ENCODE measurements at places on chromosomes 5 and 9. TPM values are rescaled to one million over a fixed set of nuclear protein-coding genes. Genes with fewer than 3 reads are reported as not detected.
A peak's percentile ranks its signal among the peaks of the same experiment; 100 is the strongest.

Gene TSSK1B
- not detected for total RNA-seq

Gene BTNL3
- total RNA-seq, result 0.19 TPM

Gene POC5
- total RNA-seq, result 6.4 TPM

Gene PCDHGA9
- 0.51 TPM for total RNA-seq

Gene FAM163B
- 3.7 TPM for total RNA-seq

Gene N4BP3
- total RNA-seq, result 0.28 TPM

Gene ADAMTSL2
- 18.2 TPM for total RNA-seq

DNA sequence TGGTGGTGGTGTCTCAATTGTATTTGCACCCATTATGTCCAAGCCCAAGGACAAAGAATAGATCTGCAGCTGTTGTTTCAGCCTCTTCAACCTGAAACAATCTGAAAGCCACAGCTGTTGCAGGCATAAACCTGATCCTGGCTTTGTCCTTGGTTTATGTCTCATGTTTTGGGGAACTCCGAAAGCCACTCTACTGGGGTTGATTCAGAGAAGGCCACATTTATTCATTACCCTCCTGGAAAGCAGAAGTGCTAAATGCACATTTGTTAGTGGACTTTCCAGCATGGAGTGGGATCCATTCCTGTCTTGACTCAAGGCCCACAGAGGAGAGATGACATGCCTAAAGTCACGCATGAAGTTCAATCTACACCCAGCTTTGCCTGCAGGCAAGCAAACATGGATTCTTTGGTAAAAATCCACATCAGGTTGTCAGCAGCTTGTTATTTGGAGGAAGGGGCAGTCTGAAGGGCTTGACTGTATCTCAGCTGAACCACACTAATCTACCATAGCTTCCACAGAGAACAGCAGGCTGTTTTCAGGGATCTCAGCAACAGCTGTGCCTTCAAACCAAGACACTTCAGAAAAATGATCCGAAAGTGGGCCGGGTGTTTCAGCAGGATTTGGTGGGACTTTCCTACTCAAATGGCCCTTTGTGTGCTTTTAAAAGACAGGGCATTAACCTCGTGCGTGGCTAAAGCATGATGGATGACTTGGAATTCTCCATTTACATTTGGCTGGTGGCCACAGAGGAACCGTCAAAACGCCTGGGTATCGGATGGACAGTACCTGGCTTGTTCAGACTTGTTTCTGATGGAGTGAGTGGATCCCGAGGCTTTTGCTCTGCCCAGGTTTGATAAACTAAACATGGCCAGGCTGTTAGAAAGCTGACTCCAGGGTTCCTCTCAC, 36.2 kb upstream of the ADAM19 start:
- no peak for DNase-seq

DNA sequence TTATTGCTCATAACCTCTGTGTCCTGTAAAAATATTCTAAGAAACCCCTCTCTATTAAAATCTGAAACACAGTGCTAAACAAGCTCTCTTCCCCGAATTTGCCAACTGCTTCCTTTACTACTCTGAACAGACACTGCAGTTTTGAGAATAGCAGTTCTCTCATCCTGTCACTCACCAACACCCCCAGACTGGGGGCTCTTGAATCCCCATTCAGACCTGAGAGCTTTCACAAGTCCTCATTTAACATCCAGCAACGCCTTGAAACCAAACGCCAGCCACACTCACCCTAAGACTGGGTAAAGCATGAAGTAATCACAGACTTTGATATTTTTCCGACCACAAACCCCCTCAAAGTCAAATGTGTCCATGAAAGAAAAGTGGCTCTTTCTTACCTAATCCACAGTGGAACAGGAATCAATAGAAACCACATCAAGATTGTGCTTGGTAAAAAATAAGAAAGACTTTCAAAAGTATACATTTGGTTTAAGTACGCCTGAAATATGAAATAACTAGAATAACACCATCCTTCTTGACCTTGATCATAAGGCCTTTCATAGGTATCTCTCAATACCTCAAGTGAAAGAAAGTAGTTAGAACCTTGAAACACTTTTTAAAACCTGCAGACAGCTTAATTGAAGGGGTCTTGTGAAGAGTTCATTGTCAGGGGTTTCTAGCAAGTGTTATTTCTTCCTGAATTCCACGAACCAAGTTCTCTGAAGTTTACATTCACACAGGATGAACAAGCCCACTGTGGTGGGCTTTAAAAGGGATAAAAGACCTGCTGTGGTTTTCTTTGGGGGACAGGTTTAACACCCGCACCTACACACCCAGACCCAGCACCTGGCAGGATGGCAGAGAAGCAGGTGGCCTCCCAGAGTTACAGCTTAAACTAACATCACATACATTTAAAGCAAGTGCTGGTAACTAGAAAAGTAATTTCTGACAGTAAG, 412.6 kb downstream of the MLLT3 start:
- no peak for DNase-seq

GRCh38 chr5:179927824-179928223, 20.1 kb upstream of the TBC1D9B start:
- no peak for DNase-seq

GRCh38 chr5:27328480-27328879, 290.1 kb upstream of the CDH9 start:
- DNase-seq, result no peak

- no peak for DNase-seq
Observed at GRCh38 chr5:50889790-50890189, 223.4 kb downstream of the PARP8 start.

DNA sequence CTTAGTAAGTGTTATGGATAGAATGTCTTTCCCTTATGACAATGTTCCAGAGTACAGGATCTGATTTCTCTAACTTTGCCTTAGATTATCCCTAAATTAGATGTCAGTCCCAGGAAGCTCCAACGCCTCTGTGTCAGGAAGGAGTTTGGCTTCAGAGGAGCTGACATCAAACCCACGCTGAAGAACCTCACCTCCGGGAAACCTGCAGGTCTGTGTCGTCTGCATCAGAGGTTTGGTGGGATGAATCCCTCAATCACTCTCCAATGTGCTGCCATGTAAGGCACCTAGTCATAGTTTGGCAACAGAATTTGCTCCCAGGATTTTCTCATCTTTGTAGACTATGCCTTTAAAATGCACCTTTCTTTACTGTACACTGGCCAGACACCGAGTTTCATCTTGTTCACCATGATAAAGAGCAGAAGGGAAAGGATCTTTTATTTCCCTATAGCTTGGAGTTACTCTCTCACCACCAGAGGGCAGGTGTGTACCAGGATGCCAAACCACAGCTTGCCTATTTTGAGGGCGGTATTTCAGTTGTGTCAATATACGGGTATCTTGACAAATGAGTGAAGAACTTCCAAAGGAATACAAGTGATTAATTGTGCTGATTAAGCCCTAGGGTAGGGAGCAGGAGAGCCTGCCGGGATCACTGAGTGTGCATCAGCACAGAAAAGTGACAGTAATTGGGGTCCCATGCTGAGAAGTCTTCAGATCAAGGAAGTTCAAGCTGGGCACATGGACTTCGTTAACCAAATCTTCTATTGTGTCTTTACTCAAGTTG, 23.4 kb downstream of the MINAR2 start:
- peak; percentile 38 for DNase-seq

DNA sequence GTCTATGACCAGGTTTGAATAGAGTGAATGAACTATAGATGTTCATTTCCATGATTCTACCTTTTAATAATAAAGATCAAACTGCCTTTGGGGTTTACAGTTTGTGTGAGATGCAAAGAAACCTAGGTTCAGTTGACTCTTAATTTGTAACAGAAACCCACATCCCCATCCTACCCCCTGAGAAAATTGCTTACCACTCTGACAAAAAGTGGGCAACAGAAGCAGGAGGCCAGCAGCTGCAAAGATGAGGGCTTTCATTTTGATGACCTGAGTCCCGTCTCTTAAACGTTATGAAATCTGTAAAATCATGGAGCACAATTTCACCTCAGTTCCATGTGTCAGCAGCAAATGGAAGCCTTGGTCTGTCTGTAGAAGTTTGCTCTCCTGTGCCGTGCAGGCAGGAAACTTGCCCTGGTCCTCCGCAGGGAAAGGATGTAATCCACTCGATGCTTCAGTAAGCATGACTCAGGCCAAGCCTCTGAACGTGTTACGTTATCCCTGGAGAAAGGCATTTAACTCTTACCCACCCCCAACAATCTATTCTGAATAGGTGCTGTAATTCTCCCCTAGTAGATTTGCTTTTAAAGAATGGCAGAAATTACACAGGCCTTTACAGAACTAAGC, at the start of gene F2RL2:
F2RL2 (minus strand) TSS at position 431 of the 624 bp plus-strand sequence; CDS start at position 258, 173 bp downstream.
- DNase-seq, result no peak

DNA sequence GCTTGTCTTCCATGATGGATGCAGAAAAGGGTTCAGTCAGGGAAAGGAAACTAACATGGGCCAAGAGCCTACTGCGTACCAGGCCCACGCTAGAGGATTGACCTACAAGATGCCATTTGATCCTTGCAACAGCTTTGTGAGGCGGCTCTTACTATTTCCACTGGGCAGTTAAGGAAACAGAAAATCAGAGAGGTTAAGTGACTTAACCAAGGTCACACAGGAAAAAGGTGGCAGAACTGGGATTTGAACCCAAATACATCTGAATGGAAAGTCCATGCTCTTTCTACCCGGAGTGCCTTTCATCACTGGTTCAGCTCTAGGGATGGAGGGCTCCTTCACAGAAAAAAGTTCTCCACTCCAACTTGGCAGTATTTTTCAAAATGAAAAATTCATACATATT, 50.0 kb downstream of the PCDH1 start:
- DNase-seq, result no peak

DNA sequence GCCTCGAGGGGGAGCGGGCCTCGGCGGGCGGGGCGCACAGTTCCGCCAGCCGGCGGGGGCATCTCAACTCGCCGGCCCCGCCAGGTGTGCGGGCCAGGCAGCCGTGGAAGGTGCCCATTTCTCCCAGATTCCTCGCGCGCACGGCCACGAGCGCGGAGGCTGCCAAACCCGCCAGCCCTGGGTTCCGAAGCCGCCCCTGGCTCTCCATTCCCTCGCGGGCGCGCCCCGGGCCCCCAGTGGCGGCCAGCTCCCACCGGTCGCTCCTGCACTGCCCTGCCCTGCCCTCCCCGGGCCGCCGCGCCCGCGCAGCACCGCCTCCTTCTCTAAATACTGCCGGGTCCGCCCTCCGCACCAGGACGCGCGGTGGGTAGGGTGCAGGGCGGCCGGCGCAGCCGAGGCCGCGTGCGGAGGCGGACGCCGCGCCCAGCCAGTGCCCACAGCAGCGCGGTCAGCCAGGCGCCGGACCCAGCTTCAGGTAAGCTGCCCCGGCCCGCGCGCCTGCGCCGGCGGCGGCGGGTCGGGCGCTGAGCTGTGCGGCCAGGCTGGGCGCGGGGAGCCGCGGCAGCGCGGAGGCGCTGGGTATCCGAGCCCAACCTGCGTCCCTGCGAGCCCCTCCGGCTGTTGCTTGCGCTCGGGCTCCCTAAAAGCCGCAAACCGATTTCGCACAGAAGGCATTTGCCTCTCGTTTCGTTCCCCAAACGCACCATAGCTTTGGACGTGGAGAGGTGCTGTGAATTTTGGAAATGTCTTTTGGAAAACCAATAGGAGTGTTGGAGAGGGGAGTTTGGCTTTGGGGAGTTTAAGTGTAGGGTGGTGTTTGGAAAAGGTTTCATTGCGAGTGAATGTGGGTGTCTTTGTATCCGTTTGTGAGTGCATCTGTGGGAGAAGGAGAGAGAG, at the start of gene TMEM171:
TMEM171 (plus strand) TSS at position 354 of the 897 bp plus-strand sequence. CDS start 2,799 bp downstream, outside the sequence.
- no peak for DNase-seq

GRCh38 chr5:107743373-107744000, 72.8 kb upstream of the EFNA5 start:
- DNase-seq, result no peak

- no peak for DNase-seq
Observed at GRCh38 chr5:138697720-138698360, 55.4 kb upstream of the CTNNA1 start.

GRCh38 chr9:136225366-136225747, 20.3 kb downstream of the QSOX2 start:
- no peak for DNase-seq

GRCh38 chr5:61020415-61020814, 75.4 kb downstream of the NDUFAF2 start:
- DNase-seq, result no peak

DNA sequence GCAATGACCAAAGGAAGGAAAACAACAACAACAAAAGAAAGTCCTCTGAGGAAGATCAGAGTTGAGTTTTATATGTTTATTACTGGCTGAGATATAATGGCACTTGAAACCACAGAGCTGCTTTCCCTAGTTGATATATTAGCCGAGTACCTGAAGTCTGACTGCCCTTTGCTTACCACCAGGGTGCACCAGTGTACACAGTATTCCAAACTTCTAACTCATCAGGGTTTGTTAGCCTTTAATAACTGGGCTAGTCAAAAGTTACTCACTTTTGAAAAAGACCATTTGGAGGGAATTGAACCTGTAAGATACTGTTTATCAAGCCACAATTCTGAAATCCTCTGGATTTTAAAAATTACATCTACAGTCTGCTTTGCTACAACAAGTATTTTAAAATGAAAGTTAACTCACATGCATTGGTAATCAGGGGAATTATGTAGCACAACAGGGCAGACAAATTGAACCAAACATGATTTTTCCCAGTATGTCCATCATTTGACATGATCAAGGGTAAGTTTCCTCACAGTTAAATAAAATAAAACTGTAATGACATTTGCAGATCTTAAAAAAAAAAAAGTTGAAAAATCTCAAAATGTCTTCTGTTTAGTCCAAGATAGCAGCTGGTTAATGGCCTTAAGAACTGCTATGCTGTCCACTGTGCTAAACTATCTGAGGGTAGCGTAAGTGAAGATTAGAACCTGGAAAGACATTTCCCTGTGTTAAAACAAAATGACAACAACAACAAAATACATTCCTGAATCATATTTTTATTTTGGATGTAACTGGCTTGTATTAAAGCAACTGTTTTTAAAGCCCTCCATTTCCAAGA, 57.3 kb upstream of the C6 start:
- DNase-seq, result no peak

- no peak for DNase-seq
Observed at GRCh38 chr5:89337-90286, 2.4 kb upstream of the PLEKHG4B start.

DNA sequence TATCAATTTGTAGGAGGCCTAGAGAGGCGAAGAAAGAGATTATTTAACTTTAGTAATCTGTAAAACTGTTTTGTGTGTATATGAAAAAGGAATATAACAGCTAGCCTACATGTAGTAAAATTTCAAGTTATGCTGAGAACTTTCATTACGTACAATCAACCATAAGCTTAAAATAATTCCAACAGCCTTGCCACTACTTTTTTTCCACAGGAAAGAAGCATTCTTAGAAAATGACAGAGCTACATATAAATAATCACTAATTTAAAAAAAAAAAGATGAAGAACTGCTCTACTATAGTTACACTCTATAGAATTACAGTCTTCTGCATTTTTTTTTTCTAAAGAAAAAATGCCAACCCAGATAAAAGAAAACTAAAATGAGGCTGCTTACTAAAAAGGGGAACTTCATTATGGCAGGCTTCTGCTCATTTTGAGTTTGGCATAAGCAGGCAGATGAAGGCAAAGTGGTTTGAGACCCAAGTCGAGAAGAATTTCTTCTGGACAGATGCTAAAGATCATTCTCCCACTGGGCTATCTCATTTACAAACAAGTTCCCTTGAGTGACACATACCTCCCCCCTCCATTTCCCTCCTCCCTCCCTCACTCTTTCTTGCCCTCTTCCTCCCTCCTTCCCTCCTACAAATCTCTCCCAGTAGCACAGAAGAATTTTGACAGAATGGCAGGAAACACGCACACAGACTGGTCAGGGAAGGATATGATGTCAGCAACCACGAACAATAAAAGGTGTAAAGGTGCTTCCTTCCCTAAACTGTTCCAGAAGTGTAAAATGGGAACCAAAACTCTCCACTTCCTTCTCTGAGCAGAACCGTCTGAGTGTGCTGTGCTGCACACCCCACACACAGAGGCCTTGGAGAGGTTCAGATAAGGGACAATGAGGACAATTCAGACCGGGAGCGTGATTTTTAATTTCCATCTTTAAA, 56.1 kb downstream of the MEF2C start:
- DNase-seq, result no peak

- no peak for DNase-seq
Observed at GRCh38 chr9:123322273-123323195, 33.5 kb upstream of the CRB2 start.

Measured in liver (tissue), 10 donors.